ENCODE measurements at places on chromosomes 16 and 17.

DNA sequence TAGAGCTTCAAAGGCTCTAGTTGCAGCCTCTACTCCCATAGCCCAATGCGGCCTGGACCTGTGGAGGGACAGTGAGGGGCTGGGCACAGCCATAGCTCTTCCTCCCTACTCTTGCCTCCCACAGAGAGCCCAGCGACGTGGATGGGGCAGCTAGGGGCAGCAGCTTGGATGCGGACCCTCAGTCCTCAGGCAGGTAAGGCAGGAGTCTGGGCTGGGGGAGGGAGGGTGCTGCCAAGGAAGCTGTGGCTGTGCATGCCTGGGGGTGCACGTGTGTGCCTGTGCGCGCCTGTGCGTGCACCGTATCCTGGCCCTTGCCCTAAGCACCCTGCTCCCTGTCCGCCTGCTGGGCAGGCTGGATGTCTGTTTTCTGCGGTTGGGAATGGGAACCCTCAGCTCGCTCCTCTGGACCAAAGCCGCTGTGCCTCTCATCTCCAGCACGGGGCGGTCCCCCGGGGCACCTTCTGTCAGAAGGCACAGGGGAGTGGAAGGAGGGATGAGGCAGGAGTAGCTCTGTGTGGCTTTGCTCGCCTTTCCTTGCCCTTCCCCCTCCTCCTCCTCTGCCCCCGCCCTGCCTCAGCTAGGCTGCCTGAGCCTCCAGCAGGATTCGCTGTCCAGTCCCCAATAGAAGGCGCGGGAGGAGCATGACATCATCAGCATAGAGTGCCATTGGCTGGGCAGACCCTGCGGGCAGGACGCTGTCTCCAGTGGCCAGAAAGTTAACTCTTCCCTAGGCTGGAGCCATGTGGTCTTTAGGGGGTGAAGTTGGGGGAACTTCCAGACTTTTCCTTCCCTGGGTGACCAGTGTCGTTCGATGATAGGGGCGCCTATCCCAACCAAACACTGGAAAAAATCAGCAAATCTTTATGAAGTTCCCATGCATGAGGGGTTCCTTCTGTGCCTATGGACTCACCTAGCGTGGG is 797 bp downstream of the PRCD start:
- no peak for DNase-seq

GRCh38 chr17:73902416-73903181 is 258.4 kb upstream of the SDK2 start:
- DNase-seq, result no peak

- DNase-seq, result no peak
These were observed 458.6 kb upstream of the GOT2 start for GRCh38 chr16:59192551-59193199.

GRCh38 chr16:83701494-83701893 is 106.3 kb upstream of the HSBP1 start:
- no peak for DNase-seq

- no peak for DNase-seq
These were observed 9.6 kb upstream of the DLX4 start for GRCh38 chr17:49959183-49959935.

DNA sequence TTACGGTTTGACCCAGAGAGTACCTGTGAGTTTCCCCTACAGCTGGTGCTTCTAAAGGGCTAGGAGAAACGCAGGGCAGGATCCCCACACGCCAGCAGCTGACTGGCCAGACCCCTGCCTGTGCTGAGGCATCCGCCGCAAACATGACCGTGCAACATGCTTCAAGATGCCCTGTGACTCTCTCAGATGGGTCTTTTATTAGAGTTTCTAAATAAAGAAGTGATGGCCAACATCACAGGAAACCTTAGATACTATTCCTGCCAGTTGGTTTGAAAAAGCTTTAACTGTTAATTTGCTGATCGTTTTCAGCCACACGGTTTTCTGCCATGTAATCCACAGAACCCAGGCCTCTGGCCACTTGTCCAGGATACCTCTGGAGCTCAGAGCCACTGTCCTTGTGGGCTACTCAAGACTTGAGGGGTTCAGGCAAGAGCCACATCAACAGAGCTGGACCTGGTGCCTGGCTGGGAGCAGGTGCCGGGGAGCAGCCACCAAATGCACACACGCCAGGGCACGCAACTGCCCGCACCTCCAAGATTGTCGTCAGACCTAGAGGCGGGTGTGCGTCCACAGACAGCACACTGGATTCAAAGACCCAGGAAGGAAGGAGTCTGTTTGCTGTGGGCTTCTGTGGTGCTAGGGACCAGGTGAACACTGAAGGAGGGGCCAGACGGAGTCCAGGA is 118.4 kb downstream of the ZNF778 start:
- DNase-seq, result no peak

DNA sequence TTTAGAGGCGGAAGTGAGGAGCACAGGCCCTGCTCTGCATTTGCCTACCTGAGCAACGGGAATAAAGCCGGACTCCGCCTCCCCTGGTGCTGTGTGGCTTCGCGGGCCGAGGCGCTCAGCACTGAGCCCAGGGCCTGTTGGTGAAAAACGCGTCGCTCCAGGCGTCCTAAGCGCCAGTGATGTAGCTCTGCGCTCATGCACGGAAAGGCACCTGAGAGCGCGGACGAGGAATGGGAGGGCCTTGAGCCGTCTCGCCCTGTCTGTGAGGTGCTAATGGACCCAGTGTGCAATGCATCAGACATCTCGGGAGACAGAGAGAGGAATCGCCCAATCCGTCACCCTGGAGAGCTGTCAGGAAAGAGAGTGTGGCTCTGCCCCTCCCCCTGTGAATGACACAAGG is 17.2 kb upstream of the ATP2A3 start:
- DNase-seq, result no peak

GRCh38 chr16:88957887-88958577 is 19.0 kb downstream of the CBFA2T3 start:
- DNase-seq, result no peak

GRCh38 chr17:48022901-48023300 is 14.7 kb downstream of the COPZ2 start:
- no peak for DNase-seq

DNA sequence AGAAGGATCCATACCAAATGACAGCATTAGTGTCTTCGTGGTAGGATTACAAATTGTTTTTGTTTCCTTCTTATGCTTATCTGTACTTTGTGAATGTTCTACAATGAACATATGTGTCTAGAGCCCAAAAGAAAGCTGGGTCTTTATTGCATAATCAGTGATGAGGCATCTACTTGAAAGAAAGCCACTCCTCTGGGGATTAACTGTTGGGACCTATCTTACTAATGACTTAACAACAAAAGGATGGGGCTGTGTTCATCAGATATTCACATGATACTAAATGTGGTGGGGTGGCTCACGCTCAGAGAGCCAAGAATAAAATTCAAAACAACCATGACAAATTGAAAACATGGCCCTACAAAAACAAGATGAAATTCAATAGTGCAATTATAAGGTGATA is 160.2 kb downstream of the RGS9 start:
- DNase-seq, result no peak

- DNase-seq, result no peak
These were observed 3.2 kb downstream of the SOST start for GRCh38 chr17:43755389-43755875.

DNA sequence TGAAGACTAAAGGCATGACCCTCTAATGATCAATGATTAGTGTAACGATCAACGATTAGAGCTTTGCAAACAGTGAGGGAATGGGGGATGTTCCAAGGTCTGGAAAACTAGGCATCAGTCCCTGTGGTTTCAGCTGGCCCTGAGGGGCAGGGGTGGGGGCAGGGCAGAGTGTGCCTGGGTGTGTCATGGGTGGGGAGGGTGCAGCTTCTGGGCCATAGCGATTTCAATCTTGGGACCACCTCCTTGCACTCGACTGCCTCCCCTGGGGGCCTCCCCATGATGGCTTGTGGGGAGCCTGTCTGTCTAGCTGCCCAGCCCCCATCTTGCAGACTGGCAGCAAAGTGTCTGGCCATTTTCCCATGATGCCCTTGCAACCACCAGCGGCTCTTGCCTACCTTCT is 8.4 kb downstream of the TAC4 start:
- no peak for DNase-seq

GRCh38 chr17:67488161-67488560 is 111.1 kb downstream of the PITPNC1 start:
- no peak for DNase-seq

GRCh38 chr17:37512442-37513068 is 22.9 kb downstream of the DUSP14 start:
- DNase-seq, result no peak

DNA sequence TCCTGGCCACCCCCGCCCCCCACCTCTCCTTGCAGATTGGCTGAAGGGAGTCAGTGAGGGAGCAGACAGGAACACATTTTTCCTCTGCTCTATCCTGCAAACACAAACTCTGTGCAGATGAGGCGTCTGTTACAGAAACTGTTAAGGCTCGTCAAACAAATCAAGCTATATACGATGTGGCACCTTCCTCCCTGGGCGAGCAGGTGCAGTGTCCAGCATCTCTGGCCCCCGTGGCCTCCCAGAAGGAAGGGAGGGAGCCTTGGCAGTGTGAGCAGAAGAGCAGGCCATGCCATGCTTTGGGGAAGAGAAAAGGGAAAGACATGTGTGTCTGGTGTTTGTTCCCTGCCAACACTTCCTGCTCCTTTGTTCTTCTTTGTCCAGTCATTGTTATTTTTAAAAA is 267.8 kb downstream of the UTP18 start:
- no peak for DNase-seq

- DNase-seq, result no peak
These were observed 45.4 kb upstream of the MYOCD start for GRCh38 chr17:12620200-12620720.

DNA sequence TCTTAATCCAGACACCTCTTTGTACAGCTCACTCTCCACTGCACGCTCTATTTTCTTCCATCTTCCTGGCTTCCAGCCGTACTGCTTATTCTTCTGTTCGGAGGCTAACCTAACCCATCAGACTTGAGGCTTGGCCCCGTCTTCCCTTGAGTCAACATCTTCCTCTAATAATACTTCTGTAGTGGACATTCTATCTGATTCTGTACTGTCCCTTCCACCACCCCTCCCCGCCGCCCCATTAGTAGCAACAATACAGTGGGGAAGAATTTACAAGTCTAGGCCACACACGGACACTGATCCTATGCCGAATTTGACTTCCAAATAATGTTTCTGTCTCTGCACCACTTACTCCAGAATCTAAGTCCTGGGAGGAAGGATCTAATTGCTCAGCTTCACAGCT is 86.0 kb upstream of the TNRC6A start:
- no peak for DNase-seq

DNA sequence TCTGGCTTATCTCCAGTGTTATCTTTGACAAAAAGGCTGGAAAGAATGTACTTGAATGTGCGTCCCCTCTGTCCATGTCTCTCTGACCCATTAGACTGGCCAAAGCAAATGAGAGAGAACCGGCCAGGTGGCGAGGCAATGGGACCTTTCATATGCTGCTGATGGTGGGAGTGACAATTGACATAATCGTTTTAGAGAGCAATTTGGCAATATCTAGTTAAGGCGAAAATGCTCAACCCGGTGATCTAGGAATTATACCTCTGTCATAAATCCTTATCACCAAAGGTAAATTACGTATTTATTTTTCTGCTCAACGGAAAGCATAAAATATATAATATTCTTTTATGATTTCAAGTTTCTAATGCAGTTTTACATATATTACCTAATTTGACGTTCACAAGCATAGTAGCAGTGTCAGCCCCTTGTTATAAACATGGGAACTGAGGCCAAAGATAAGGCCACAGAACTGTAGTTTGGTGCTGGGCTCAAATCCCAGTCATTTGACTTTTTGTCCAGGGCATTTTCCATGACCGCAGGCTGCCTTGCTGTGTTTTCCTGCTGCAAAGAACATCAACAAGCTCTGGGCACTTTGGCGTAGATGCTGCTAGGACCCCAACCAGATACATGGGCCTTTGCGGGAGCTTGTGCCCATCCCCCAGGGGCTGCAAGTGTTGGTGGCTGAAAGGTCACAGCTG is 14.7 kb upstream of the SDK2 start:
- DNase-seq, result no peak

GRCh38 chr16:70601576-70602575 is 44.5 kb upstream of the IL34 start:
- DNase-seq, result no peak

- DNase-seq, result no peak
These were observed 41.7 kb upstream of the JPH3 start for GRCh38 chr16:87560428-87561199.

- DNase-seq, result no peak
These were observed 139.1 kb downstream of the CCT6B start for GRCh38 chr17:34822007-34822739.

Data from CD4-positive, alpha-beta T cell (primary cell).